Hindlimb muscle (tissue), 1 donor: ENCODE measurements at places on chromosomes 5 and 9. TPM values are rescaled to one million over a fixed set of nuclear protein-coding genes. Genes with fewer than 3 reads are reported as not detected.
A peak's percentile ranks its signal among the peaks of the same experiment; 100 is the strongest.

- DNase-seq: no peak
Observed at GRCh38 chr5:132498686-132499271, 8.2 kb upstream of the IRF1 start.

GRCh38 chr5:165844571-165844970 is 2339.2 kb downstream of the MAT2B start:
- no peak for DNase-seq

- DNase-seq: no peak
Observed at GRCh38 chr5:147413266-147413665, 96.6 kb downstream of the DPYSL3 start.

DNA sequence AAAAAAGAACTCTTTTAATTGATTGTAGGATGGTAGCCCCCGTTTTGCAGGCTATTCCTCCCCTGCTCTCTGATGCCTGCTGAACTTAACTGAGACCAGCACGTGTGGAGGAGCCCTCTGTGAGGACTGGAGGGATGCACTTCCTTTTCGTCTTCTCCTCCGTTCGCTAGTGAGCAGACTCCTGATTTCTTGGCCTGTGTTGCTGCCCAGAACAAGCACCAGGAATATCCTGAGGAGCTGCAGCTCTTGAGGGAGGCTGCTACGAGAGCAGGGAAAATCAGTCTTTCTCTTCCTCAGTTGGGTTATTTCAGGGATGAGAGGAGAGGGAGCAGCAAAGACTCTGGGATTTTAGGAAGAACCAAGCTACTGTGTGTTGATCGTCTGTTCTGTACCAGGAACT is 74.7 kb downstream of the ARHGAP26 start:
- DNase-seq: no peak

DNA sequence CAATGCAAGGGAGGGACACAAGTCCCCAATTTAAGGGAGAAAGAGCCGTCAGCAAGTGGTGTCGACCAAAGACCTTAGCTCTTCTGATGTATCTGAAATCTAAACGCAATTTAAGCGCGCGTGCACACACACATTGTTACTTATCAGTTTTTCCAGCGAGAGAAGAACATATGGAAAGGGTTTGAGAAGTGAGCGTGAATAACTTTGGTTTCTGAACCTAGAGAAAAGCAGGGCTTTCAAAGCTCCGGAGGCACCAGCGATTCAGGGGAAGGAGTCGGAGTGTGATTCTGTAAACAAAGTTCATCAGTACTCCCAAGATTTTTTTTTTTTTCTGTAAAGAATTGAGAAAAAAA is 191.8 kb downstream of the MEF2C start:
- DNase-seq: no peak

- DNase-seq: peak; percentile 11
Observed at GRCh38 chr5:35478856-35479682, 138.6 kb upstream of the SPEF2 start.

- no peak for DNase-seq
Observed at GRCh38 chr5:131413605-131414559, 150.0 kb downstream of the CDC42SE2 start.

DNA sequence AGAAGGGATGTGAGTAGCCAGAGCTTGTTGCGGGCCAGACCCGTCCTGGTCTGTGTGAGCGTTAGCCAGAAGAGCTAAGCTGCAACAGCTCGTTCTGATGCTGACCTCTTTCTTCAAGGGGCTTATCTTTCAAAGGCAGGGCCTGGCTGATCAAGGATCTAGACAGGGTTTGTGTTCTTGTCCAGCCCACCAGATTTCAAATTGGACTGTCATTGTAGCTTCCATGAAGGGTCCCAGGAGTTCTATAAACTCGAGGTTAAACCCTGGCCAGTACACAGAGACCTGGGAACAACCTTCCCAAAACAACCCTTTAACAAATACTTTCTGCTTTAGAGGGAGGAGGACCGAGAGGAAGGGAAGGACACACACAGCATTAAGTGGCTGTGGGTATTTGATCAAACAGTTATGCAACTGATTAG is 153.0 kb upstream of the TUT7 start:
- DNase-seq: peak; percentile 57

- no peak for DNase-seq
Observed at GRCh38 chr5:57824047-57824446, 341.4 kb upstream of the ACTBL2 start.

DNA sequence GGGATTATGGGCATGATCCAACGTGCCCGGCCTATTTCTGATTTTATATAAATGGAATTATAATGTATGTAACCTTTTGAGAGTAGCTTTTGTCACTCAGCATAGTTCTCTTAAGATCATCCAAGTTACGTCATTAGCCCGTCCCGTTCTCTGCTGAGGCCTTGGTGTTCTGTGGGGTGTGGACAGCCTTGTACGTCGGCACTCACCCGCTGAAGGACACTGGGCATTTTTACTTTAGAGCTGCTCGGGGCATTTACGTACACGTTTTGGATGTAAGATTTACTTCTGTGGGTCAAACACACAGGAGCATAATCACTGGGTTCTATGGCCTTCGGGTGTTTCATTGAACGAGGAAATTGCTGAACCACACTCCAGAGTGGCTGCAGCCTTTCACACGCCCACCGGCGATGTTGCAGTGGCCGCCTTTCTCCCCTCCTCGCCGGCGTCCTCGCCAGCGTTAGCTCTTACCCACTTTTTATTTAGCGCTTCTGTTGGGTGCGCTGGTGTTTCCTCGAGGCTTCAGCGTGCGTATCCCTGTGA is 101.8 kb downstream of the EHMT1 start:
- no peak for DNase-seq

- DNase-seq: no peak
Observed at GRCh38 chr5:123090661-123091297, 1.7 kb downstream of the PRDM6 start.

DNA sequence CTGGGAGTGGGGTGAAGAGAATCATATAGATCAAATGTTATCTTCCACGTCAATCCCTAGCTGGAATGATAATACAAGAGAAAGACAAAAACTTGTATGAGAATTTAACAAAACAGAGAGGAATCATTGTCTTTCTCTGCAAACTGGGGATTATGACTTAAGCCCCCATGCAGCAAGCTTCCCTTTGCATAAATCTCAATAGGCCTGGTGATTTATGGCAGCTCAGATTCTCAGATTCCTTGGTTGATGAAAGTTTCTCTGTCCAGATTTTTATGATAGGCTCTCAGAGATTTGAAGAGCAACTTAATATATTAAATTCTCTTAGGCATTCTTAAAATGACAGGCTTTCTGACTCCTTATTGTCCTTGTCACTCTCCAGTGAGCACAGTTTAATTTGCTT is 56.0 kb downstream of the RASGRF2 start:
- no peak for DNase-seq

DNA sequence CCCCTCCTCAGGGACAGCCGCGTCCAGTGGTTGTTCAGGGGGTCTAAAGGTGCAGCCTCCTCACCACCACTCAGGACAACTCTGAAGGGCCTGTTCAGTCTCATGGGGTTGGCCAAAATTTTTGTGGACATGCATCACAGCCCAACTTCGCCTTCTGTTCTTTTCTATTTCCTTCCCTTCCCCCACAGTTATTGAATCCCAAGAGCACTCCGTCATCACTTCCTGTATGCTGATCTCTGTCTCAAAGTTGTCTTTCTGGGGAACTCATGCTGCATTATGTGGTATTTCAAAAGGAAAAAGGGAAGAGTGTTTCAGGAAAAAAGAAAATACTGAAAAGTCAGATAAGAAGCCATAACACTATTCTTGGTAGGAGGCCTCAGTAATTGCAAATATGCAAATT is 355.4 kb downstream of the CAAP1 start:
- no peak for DNase-seq

DNA sequence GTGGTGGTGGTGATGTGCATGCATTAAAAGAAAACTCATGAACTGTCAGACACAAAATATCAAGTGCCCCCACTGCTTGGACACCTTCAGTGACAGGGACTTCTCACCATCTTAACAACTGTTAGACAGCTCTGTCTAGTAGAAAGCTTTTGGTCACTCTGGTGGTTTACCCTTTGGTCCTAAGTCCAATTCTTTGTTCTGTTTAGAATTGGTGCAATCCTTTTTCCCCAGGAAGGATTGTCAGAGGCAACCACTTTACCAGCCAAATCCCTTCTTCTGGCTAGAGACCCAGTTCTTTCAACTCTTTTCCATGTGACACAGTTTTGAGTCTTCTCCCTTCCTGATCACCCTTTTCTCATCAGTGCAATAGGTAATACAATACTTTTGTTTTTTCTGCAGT is 140.2 kb downstream of the SEC61B start:
- DNase-seq: no peak

GRCh38 chr5:138445547-138446271 is 6.9 kb downstream of the REEP2 start:
- no peak for DNase-seq

DNA sequence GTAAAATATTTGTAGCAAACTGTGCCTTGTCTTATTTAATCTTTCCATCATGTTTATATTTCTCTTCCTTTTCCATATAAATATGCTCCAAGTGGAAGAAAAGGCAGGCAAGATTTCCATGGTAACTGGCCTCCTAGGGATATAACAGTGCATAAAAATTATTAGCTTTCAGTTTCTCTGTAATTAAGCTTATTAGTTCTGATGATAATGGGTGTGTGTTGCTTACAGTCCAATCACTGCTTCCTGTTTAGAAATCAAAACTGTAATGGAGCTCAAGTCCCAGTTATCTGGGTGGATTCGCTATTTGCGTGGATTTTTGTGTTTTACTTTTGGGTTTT is 213.0 kb downstream of the PJA2 start:
- DNase-seq: no peak

GRCh38 chr9:91177661-91178280 is 183.9 kb downstream of the AUH start:
- DNase-seq: no peak

- DNase-seq: no peak
Observed at GRCh38 chr5:109844148-109844547, 154.4 kb downstream of the MAN2A1 start.

DNA sequence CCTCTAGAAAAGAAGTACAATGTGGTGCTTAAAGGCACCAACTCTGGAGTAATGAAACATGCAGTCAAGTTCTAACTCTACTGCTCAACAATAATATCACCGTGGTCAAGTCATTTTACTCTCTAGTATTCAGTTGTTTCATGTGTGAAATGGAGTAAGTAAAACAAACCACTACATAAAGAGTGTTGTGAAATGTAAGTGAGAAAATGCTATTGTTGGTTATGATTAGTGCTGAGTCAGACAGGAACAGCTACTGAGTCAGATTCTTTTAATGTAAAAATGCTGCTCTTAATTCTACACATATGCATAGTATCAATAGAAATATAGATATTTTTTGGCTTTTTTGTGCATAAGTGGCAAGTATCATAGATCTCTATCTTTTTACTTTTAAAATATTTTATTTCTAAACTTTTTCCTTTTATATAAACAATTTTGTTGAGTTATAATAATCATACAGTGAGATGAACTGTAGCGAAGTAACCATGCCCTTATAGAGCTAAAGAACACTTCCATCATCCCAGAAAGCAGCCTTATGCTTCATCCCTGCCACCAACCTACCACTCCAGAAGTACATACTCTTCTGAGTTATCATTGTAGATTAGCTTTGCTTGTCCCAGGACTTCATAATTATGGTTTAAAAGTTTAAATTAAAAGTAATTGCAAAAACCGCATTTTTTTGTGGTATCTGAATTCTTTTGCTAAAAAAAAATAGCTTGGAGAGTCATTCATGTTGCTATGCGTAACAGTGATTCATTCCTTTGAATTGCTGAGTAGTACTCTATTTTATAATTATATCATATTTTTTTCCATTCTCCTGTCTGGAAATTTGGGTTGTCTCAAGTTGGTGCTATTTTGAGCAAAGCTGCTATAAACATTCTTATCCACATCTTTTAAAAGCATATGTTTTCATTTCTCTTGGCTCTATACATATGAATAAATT is 548.2 kb upstream of the CLINT1 start:
- DNase-seq: no peak

GRCh38 chr5:16869821-16870796 is 66.0 kb downstream of the MYO10 start:
- no peak for DNase-seq

DNA sequence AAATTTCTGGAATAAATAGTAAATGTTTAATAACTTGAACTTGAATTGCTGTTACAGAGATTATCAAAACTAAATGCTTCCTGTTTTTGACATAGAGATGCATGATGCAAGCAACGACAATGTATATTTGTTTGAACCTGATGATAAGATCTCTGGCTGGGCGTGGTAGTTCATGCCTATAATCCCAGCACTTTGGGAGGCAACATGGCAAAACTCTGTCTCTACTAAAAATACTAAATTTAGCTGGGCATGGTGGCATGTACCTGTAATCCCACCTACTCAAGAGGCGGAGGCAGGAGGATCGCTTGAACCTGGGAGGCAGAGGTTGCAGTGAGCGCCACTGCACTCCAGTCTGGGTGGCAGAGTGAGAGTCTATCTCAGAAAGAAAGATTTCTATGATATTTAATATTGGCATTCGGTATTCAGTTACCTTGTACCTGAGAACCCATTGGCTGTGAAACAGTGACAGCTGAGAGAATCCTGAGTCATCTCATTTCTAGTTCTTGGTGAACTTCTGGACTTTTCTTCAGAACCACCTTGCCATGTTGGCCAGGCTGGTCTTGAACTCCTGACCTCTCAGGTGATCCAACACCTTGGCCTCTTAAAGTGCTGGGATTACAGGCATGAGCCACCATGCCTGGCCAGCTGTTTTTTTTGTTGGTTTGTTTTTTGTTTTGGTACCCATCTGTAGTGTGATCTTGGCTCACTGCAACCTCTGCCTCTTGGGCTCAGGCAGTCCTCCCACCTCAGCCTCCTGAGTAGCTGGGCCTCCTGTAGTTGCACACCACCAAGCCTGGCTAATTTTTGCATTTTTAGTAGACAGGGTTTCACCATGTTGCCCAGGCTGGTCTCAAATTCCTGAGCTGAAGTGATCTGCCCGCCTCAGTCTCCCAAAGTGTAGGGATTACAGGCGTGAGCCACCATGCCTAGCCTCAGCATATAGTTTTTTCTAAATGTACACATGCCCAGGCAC is 10.0 kb upstream of the FGF18 start:
- no peak for DNase-seq

DNA sequence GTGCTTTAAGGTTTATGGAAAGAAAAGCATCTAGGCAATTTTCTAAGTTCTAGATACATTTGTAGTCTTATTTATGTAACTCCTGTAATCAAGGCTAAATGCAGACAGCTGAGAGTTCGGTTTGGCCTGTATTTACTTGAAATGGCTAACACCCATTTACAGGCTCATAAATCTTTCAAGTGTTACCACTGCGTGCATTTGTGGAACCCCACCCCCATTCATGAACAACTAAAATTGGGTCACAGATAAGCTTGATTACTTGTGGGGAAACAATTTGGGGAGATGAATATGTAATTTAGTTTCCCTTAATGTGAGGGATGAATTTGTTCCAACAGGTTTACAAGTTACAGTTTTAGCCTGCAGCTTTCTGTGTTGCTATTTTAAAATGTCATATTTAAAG is 360.6 kb downstream of the ARRDC3 start:
- DNase-seq: no peak

GRCh38 chr5:73135429-73136054 is 15.2 kb downstream of the TMEM171 start:
- DNase-seq: no peak

- no peak for DNase-seq
Observed at GRCh38 chr9:99576876-99577275, 244.8 kb upstream of the NR4A3 start.

The CXCL14 gene
- 41.2 TPM for polyA plus RNA-seq

The MRPS30 gene
- 35.0 TPM for polyA plus RNA-seq

The KIF4B gene
- not detected for polyA plus RNA-seq

The NTNG2 gene
- 0.28 TPM for polyA plus RNA-seq

The FAM153A gene
- polyA plus RNA-seq: 0.49 TPM

The MARVELD2 gene
- 0.25 TPM for polyA plus RNA-seq

The PLAC8L1 gene
- 1.3 TPM for polyA plus RNA-seq

The PRUNE2 gene
- 10.6 TPM for polyA plus RNA-seq

The SLC34A1 gene
- polyA plus RNA-seq: not detected

The WNT8A gene
- polyA plus RNA-seq: not detected

The PCDHGA4 gene
- polyA plus RNA-seq: 1.6 TPM
